ENCODE measurements at places on chromosomes 12 and 14.

DNA sequence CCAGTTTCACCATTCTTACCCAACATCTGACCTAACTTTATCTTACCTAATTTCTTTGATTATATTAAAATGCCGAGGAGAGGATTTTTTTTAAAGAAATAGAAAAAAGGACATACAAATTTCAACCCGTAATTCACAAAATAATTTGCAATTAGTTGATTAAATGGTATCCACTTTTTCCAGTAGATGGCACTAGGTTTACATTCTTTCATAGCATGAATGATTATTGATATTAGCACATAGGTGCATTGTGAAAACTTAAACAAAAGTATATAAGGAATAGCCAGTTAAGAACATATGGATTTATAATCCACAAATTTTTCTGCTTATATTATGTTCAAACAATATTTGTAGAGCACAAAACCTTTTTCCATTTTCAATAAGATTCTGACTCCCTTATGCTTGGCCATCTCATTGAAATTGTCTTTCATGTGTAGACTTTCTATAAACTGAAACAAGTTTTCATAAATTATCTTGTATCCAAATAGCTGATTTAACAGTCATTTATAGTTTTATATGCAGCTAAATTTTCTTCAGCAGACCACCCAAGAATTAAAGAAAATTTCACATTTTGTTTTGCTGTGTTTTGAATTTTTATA is 35.3 kb downstream of the MSRB3 start:
- DNase-seq = no peak

GRCh38 chr12:18864900-18865561 is 127.1 kb downstream of the CAPZA3 start:
- no peak for DNase-seq

GRCh38 chr12:25764892-25765291 is 193.6 kb upstream of the RASSF8 start:
- no peak for DNase-seq

- DNase-seq = no peak
Measured at GRCh38 chr12:92085736-92086040, 60.0 kb downstream of the BTG1 start.

DNA sequence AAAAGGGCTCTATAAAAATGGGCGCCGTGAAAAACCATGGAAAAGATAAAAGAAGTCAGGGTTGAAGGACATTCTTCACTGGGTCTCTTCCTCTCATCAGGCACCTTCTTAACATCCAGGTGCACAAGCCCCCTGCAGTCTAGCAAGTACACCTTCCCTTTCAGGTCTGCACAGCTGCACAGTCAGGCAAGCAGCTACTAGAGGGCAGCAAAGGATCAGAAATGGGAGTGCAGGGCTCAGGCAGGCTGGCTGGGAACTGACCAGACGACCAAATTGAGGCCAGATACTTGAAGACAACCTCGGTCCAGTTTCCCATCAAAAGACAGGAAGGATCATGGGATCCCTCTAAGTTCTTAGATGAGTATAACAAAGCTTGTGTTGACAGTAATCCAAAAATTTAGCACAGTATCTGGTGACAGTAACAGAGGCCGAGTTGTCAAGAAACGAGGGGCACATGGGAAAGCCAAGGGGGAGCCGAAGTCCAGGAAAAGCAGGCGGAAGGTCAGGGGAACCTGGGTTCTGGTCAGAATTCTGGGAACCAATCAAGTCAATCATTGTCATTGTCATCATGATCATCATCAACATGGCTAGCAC is 10.1 kb upstream of the GRIP1 start:
- DNase-seq = no peak

GRCh38 chr12:59887178-59887577 is 291.3 kb downstream of the SLC16A7 start:
- DNase-seq = no peak

DNA sequence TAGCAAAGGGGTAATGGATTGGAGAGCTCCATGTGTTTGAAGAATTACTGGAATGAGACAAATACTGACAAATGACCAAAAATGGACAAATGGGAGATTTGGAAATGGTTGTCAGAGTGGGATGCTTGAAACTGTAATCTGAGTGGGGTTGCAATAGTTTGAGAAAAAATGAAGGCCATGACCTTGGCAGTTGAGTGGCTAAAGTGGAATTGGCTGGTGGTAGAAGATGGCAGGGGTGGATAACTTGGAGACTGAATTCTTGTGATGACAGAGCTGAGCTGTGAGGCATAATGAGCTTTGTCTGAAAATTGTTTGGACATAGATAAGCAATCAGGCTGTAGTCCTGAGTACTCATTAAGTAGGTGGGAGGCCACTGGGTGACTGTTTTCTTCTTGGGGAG is 222.5 kb upstream of the PRICKLE1 start:
- no peak for DNase-seq

DNA sequence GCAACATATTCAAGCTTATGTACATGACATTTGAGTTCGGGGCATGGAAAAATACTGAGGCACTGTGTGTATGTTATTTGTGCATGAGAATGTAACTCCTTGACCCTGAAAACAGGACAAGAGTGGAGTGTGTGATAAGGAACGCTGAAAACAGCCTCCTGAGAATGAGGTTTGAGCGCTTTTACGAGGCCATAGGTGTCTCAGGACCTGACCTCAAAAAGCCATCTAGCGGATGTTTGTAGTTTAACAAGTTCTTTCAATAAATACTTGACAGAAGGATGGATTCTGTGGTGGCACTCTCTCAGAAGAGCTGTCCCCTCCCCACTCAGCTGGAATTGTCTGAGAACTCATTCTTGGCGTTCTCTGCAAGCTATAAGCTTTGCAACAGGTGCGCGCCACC is 350.5 kb upstream of the TMTC1 start:
- no peak for DNase-seq
